ENCODE measurements at places on chromosomes 3 and 15.

GRCh38 chr3:41200669-41201021 is 1.3 kb downstream of the CTNNB1 start:
- peak; percentile 51 for DNase-seq

- no peak for DNase-seq
These were observed 446.9 kb downstream of the EDEM1 start for GRCh38 chr3:5634411-5634810.

DNA sequence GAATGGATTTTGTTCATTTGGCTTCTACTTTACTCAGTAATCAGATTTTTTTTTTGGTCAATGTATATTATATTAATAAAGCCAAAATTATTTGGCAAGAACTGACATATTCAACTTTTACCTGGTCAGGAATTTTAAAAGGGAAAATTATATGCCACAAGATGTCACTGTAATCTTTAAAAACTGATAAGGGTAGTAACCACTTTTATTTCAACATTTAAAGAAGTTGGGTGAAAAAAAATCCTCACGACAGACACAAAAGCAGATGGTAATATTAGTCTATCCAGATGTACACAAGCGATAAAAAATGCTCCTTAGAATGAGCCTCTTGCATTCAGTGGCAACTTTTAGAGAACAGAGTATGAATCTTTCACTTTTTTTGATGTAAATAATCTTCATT is 101.9 kb downstream of the SERPINI1 start:
- DNase-seq: no peak

- peak; percentile 89 for DNase-seq
These were observed 234.7 kb upstream of the ZPLD1 start for GRCh38 chr3:102200126-102200525.

DNA sequence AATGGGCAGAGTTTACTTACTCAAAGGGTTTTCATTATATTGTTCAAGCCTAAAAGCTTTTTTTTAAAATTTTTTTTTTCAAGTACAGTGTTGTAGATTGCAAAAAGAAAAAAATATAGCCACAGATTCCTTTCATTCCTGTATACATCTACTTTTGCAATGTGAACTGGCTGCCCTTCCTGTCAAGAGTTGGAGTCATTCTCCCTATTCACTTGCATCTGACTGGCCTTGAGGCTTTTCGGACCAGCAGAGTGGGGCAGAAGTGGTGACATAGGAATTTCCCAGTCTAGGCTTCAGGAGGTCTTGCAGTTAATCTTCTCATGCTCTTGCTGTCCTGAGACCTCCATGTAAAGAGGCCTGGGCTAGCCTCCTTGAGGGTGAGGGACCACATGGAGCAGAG is 218.3 kb upstream of the CFAP20DC start:
- DNase-seq: peak; percentile 41

GRCh38 chr15:69413822-69414700 is at the start of gene KIF23:
KIF23 (plus strand) TSS chr15:69414349; CDS start chr15:69414466, 117 bp downstream.
- peak; percentile 94 for DNase-seq

Data from IMR-90 (cell line).